ENCODE measurements at places on chromosomes 3 and 15.

- peak; percentile 69 for DNase-seq
These were observed 3.1 kb upstream of the PLOD2 start for GRCh38 chr3:146164071-146164470.

DNA sequence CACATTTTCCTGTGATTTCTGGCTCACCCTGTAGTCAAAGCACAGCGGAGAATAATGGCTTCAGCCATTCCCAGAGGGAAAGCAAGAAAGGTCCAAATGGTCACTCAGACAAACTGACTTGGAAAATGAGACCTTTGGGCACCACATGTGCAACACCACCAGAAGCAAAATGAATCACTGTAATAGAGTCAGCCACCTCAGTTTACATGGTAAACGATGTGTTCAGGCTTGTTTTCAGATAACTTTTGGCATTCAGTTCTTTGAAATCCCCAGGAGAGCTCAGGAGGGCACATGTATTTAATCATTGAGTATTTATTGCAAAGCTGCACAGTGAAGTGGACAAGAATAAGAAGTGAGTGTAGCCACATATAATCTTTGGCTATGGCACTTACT is 38.4 kb upstream of the ALCAM start:
- no peak for DNase-seq

DNA sequence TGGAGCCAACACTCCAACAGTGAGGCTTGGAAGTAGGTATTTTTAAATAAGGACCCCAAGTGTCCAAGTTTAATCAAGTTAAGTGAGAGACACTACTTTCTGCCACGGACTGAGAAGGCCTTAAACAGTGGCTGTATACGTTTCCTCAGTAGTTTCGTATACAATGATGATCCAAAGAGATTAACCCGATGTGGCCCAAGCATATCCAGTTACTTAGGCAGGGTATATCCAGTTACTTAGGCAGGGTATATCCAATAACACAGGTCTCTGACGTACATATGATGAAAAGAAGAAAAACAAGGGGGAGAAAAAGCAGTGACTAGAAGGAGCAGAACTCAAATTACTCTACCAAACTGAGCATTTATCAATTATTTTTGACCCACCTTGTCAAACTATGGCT is 591.4 kb downstream of the FOXP1 start:
- no peak for DNase-seq

DNA sequence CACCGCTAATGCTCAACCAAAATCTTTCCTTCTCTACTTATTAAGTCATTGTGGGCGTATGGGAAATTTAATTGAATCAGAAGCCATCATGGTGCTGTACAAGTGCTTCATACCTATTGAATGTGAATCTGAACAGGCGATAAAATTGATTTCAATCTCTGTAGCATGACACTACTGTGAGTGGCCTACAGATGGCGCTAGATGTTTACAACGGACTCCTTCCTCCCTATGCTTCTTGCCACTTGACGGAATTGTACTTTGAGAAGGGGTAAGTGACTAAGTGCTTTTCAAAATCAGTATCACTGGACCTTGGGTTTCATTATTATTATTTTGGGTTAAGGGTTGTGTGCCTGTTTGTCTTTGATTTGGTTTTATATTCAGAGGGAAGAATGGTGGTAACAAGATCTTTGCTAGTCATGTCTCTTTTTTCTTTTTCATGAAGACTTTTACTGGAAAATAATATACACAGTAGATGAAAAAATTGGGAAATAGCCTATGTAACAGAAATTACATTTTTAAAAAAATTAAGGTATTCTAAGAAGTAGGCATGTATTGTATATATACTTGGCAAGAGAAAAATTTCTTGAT is 35.4 kb downstream of the ACP3 start:
- DNase-seq = peak; percentile 80

- DNase-seq = peak; percentile 29
These were observed 650.8 kb upstream of the ADAMTS9 start for GRCh38 chr3:65338571-65338970.

Measured in cardiac fibroblast (primary cell).